Fibroblast of the aortic adventitia (primary cell): ENCODE measurements at places on chromosomes 5 and 9. TPM values are rescaled to one million over a fixed set of nuclear protein-coding genes. Genes with fewer than 3 reads are reported as not detected.
A peak's percentile ranks its signal among the peaks of the same experiment; 100 is the strongest.

The PCDHA13 gene
- 0.08 TPM in 1 of 2 replicates, not detected in the other for total RNA-seq

The WDR38 gene
- not detected in 2 replicates for total RNA-seq

The MSMP gene
- total RNA-seq, result not detected in 2 replicates

The CNTNAP3 gene
- total RNA-seq, result 2.1 and 25.7 TPM in 2 replicates

The GRXCR2 gene
- 0.09 TPM in 1 of 2 replicates, not detected in the other for total RNA-seq

The SPINK5 gene
- not detected in 2 replicates for total RNA-seq

The SPATA31A6 gene
- total RNA-seq, result under 0.01 TPM in 1 of 2 replicates, not detected in the other

- peak; percentile 91 for DNase-seq
These were observed 356.1 kb downstream of the SPOCK1 start for GRCh38 chr5:137142764-137143605.

DNA sequence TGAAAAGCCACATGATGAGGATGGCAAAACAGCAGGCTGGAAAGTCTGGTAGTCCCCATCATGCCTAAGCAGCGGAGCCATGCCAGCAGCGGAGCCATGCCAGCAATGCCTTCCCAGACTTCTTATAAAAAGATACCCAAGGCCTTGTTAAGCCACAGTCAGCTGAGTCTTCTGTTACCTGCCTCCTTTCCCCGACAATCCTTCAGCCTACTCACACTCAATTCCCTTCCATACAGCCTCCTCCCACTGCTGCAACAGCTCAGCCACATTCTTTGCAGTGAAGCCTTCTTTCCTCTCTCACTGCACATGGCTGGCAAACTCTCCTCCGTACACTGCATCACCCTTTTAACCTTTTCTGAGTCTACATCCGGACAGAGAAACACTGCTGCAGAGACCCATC is 114.9 kb downstream of the AUH start:
- peak; percentile 20 for DNase-seq

- no peak for DNase-seq
These were observed 9.0 kb downstream of the SLC36A1 start for GRCh38 chr5:151456321-151456940.

DNA sequence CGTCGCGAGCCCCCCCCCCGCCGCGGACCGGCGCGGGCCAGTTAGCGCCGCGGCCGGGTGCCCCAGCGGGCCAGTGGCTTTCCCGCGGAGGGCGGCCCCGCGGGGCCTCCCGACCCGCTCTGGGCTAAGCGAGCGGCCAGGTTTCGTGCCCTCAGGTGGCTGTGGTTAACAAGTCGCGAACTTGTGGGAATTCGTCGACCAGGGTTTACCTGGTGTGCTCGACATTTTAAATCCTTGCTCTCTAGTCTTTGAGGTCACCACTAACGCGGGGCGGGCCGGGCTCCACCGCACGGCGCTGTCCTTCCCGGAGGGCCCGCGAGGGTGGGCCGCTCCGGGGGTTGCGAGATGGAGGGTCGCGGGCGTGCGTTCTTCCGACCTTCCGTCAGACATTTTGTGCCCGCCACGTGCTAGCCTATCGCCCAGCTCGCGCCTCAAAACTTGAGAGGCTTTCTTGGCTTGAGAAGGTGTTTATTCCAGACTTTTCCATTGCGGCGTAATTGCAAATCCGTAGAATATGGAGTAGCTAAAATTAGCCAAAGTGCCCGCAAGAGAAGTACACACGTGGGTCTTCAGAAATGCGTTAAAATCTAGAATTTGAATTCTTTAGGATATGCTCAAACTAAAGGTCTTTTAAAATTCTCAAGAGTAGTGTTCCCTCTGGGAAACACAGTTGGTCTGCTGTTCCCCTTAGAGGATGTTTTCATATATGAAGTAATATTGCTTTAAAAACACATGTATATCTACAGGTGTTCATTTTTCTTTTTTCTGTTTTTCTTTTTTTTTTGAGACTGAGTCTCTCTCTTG is 2.1 kb downstream of the ANP32B start:
- DNase-seq, result peak; percentile 34

DNA sequence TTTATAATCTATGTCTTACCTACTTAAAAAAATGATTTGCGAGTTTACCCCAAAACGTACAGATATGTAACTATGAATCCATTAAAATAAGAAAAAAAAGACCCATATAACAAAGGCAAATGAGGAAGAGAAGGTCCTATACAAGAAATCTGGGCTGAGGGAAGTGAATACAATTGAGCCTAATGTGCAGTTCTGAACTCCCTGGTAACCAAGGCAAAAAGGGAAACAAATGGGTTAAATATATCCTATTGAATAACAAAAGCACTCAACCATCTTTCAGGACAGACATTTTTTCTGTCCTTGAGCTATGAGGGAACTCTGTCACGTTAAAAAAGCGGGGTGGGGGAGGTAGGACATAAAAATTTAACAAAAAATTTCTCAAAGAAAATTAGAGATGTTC is 78.6 kb downstream of the PTPN3 start:
- DNase-seq, result no peak

GRCh38 chr5:140189253-140189652 is 14.3 kb downstream of the CYSTM1 start:
- DNase-seq, result no peak

DNA sequence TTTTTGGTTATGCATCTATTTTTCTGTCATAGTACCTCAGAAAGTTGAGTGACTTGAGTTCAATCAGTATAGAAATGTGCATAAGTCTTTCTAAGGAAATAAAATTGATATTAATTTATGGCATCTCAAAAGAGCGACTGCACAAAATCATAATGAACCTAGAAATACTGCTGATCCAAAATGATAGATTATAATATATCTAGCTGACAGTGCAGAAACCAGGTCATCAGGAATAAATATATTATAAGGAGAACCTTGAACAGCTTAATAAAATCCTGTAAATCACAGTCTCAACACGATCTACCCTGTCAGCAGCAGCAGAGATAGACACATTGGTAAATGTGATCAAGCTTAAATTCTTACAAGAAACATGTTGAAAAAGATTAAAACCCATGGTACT is 1106.6 kb upstream of the CDH18 start:
- no peak for DNase-seq

DNA sequence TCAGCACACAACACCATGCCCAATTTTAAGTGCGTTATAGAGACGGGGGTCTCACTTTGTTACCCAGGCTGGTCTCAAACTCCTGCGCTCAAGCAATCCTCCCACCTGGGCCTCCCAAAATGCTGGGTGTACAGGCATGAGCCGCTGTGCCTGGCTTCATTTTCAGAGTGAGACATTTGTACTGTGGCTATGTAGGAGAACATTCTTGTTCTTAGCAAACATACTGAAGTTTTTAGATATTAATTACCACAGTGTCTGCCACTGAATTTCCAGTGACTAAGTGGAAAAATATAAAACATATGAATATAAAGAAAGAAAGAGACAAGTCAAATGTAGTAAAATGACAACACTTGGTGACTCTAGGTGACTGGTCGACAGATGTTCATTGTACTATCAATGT is 20.9 kb downstream of the BTNL9 start:
- no peak for DNase-seq

GRCh38 chr5:175894271-175894670 is 22.9 kb downstream of the CPLX2 start:
- DNase-seq, result no peak

DNA sequence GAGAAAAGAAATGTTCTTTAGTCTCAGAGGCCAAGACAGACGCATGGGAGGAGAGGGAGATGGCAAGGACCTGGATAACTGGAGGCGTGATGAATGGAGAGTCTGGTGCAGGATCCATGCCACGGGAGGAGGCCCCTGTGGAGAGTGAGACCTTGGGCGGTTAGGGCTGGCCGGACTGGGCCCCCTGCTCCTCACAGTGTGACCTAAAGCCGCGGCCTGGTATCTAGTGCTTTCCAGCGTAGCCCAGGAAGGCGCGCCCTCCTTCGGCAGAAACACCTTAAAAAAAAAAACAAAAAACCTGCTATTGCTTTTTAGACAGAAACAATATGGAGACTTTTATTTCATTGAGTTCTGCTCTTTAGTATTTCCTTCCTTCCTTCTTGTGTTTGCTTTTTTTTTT is 33.1 kb downstream of the SCGB3A1 start:
- no peak for DNase-seq

- DNase-seq, result no peak
These were observed 27.7 kb downstream of the CLTA start for GRCh38 chr9:36218411-36218901.

GRCh38 chr5:39231705-39232525 is 12.6 kb upstream of the FYB1 start:
- DNase-seq, result peak; percentile 69

DNA sequence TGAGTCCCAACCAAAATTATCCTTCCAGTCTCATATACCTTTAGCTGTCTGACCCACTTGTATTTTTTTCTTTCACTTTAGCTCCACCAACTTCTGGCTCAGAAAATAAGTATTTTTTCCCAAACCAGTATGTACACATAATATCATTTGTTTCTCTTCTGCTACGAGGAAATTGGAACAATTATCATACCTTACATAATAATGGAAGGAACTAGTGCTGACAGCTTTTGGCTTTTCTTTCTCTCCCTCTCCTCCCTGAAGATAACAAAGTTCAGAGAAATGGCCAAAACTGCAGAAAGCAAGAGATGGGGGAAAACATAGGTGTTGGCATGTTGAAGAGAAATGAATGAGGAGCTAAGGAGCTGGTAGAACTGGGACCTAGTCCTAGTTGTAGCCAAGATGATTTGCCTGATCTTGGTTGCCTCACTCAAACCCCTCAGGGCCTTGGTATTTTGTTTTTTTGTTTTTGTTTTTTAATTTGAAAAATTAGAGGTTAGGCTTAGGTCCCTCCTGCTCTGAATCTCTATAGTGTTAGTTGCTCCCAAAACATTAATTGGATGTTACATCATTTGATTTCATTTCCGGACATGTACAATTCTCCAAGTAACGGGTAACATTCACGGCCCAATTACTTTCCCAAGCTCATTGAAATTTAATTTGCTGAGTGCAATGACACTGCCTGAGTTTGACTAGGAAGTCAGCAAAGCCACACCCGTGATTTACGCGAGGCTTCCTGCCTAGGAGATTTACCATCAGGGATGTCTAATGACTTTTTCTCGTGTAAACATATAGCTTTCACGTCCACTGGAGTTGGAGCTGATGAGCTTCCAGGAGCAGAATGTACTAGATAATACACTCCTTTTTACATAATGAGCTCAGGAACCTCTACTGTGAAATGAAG is 291.6 kb downstream of the TLE1 start:
- no peak for DNase-seq

- DNase-seq, result no peak
These were observed 2.7 kb upstream of the SLC26A2 start for GRCh38 chr5:149957855-149958254.

GRCh38 chr9:117344892-117345660 is 69.8 kb downstream of the ASTN2 start:
- no peak for DNase-seq

GRCh38 chr5:141529873-141530272 is 41.0 kb downstream of the PCDHGC5 start:
- DNase-seq, result no peak

- no peak for DNase-seq
These were observed 123.3 kb upstream of the DPYSL3 start for GRCh38 chr5:147633173-147633572.

GRCh38 chr5:163504079-163504931 is 1.1 kb upstream of the MAT2B start:
- peak; percentile 80 for DNase-seq

DNA sequence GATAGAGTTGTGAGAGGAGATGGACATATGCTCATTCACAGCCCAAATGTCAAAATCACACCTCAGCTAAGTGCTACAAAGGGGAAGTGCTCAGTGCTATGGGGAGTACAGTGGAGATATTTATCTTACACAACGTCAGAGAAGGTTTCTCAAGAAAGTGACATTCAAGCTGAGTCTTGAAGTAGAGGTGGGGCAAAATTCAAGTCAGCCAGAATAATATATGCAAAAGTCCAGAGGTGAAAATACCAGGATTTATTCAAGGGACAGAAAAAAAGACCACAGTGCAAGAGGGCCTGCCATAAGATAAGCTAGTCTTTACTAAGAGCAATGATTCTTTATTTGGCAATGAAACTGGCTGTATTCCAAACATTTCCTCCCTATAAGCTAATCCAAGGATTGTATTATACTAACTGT is 327.8 kb upstream of the PIK3R1 start:
- DNase-seq, result peak; percentile 21
